ENCODE measurements at places on chromosomes 1 and 21.

- DNase-seq = no peak
Measured at GRCh38 chr21:41713495-41714281, 53.2 kb downstream of the RIPK4 start.

DNA sequence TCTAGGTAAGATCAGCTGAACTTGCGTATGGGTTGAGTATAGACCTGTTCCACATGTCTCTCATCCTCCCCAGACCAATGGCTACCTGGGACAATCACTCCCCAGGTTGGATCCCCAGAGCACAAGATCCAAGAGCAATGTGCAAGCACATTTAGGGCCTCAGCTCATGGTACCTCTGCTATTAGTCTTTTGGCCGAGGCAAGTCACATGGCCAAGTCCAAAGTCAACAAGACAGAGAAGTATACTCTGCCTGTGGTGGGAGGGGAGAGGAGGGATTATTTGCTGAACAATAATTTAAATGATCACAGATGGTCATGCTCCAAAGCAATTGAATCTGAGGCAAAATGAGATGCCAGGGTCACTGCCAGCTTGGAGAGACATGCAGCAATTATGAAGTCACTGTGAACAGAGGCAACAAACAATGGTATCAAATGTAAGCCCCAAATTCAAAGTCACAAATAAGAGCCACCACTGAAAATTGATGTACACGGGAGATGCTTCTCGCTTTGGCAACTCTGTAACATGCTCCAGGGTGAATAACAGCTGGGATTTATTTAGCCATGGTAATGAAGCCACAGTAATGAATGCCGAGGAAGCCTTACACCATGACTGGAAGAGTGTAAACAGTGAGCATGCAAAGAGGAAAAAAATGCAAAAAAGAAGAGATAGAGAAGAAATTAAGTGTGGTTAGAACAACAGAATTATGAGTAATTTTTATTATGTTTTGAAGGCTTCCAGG lies 149.1 kb downstream of the ZNF281 start:
- no peak for DNase-seq

DNA sequence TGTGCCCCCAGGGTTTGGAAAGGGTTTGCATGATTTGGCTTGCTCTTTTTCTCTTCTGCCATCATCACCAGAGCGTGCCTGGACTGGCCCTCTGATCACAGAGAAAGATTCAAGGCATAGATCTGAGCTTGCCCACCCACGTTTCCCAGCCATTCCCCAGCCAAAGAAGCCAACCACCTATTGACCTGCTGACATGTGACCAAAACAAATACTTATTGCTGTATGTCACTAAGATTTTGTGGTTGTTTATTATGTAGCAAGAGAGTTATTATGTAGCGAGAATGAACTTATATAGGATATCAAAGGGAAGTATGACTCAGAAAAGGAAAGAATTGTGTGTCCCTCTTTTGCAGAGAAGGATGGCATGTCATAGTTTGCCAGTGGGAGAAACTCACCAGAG lies 59.9 kb downstream of the UBE2U start:
- no peak for DNase-seq

DNA sequence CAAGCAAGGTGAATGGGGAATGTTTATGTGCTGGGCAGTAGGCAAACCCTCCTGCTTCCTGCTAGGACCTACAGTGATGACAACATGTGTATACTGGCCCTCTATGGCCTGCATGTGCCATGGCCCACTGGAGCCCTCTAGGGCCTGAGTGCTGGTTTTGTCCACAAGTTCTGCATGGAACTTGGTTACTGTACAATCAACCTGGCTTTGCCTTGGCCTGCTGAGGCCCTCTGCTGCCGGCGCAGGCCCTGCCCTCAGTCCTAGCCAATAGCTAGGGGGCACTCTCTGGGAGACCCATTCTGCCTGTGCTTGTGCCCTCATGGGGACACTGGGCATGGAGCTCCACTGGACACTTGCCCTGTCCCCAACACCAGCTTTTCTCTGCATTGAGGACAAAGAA lies 138.6 kb upstream of the NGF start:
- no peak for DNase-seq

GRCh38 chr1:231800108-231800507 lies 173.5 kb downstream of the DISC1 start:
- no peak for DNase-seq

DNA sequence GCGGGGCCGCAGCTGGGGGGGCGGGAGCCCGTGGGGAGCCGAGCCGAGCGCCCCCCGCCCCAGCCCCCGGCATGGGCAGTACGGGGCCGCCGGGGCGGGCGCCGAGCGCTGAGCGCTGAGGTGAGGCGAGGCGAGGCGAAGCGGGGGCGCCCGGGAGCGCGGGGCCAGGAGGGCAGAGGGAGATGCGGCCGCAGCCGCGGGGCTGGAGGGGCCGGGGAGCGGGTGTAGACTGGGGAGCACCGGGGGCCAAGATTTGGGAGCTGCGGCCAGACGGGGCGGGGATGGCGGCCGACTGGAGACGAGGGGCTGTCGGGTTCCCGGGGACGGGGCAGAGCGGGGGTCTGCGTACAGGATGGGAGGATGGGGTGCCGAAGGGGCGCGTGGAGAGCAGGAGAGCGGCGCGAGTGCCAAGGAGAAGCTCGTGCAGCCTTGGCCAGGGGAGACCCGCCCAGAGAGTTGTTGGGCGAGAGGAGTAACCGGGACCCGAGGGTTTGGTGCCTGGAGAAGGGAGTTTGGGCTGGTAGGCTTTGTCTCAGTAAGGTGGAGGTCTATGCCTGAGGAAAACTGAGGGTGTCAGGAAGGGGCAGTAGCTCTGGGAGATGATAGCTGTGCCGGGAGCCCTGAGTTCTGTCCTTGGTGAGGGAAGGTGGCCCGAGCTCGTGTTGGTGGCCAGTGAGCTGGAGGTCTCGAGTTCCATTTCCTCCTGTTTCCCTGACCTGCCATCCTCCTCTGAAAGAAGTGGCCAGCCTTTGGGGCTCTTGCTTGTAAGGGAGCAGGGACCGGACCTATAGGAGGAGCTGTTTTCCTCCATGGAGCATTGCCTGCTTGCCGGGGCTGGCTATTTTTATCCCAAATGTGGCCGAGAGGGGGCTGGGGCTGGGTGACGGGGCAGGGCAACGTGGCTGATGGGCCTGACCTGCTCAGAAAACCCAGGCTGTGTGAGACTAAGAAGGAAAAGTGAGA lies 539 bp downstream of the ATP8B2 start:
- DNase-seq = no peak

DNA sequence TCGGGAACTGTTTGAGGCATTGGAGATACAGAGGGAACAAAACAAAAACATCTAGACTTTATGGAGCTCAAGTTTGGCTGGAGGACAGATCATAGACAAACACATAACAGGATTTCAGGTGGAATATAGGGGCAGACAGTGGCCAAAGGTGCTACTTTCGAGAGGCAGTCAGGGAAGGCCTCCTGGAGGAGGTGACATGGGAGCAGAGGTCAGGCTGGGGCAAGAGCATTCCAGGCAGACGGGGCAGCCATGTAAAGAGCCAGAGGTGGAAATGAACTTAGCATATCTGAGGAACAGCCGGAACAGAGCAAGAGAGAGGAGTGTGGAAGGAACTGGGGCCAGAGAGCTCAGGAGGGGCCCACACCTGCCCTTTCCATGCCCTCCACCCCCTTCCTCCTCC lies 122.3 kb downstream of the DMRTB1 start:
- no peak for DNase-seq

- no peak for DNase-seq
Measured at GRCh38 chr1:88985692-88986091, 6.7 kb downstream of the KYAT3 start.

- no peak for DNase-seq
Measured at GRCh38 chr1:83718338-83718737, 280.6 kb downstream of the TTLL7 start.

DNA sequence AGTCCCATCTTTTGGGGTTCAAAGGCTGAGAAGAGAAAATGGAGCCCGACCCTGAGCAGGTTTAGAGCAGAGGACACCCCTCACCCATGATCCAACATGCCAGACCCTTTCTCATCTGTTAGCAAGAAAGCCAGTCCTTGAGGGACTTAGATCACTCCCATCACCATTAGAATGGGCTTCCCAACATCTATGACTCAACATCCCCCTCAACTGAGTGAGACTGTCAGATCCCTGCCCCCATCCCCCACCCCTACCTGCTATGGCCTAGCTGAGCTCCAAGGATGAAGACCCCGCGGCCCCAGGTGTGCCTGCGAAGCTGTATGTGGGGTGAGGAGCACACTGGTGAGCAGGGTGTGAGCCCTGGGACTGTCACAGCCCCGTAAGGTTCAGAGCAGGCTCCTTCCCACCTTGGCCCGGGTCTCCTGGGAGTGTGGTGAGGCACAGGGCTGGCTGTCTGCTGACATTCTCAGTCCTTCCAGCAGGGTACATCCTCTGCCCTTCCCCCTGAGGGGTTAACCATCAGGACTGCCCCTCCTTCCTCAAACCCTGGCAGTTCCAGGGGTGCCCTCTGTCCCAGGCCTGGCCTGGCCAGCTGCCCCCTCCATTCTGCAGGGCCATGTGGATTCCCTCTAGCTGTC lies 21.4 kb upstream of the BLACAT1 start:
- DNase-seq = no peak

DNA sequence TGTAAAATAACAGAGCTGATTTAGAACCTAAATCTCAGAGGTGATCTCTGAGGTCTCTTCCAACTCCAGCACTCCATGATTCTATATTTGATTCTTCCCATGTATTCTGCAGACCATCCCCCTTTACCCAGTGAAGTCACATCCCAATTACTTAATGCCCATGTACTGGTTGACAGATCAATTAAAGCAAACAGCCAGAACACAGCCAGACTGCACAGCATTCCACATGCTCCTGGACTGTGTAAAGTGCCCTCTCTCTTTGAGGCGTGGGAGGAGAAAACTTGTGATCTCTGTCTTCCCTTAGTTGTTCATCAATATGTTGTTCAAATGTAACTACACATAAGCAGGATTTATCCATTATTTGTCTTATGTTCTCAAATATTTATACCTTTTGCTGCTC lies 18.1 kb downstream of the NOS1AP start:
- no peak for DNase-seq

GRCh38 chr1:160581961-160582360 lies 2.7 kb upstream of the CD84 start:
- no peak for DNase-seq

GRCh38 chr1:208868554-208868953 lies 624.4 kb upstream of the PLXNA2 start:
- no peak for DNase-seq

DNA sequence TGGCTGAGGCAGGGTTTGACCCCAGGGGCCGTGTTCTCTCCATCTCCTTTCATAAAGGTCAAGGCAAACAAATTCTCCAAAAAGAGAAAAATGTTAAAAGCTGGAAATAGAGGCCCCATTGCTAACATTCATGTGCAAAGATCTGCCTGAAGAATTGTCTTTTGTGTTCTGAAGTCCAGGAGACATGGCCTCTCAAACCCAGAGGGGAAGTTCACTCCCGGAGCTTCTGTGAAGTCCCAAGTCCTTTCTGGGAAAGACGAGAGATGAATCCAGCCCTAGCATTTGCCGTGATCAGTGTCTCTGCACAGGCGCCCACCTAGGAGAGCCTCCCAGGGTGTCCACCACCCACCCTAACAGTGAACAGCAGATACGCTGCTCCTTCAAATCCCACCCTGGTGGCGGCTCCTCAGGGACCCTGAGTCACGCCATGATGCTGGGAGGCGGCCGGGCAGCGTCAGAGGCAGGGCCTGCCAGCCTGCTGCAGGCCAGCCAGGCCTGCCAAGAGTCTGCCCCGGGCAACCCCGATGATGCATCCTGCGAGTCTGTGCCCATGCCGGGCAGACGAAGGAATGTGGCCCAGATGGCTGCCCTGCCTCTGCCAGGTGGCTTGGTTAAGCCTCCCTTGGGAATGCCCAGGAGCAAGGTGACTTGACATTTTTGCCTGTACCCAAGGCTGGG lies 5.2 kb upstream of the C2CD2 start:
- no peak for DNase-seq
